GM04504 (cell line): ENCODE measurements at places on chromosomes 16 and 17.

DNA sequence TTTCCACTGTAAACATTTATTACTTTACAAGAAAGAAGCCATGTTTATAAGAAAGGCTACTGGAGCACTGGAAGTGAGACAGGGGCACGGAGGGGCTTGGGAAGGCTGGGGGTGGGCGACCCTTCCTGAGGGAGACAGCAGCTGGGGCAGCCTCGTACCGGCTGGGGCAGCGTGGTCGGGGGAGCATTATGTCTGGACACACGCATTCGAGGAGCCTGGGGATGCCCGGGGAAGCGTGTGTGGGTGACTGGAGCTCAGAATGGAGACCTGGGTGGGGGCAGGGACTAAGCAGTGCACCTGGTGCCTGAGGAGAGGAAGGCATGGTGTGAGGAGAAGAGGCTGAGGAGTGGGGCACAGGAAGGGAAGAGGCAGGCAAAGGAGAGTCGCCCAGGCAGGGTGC lies 64.5 kb downstream of the SRCIN1 start:
- no peak for DNase-seq

GRCh38 chr16:75323198-75323597 lies 71.8 kb upstream of the BCAR1 start:
- DNase-seq: no peak

DNA sequence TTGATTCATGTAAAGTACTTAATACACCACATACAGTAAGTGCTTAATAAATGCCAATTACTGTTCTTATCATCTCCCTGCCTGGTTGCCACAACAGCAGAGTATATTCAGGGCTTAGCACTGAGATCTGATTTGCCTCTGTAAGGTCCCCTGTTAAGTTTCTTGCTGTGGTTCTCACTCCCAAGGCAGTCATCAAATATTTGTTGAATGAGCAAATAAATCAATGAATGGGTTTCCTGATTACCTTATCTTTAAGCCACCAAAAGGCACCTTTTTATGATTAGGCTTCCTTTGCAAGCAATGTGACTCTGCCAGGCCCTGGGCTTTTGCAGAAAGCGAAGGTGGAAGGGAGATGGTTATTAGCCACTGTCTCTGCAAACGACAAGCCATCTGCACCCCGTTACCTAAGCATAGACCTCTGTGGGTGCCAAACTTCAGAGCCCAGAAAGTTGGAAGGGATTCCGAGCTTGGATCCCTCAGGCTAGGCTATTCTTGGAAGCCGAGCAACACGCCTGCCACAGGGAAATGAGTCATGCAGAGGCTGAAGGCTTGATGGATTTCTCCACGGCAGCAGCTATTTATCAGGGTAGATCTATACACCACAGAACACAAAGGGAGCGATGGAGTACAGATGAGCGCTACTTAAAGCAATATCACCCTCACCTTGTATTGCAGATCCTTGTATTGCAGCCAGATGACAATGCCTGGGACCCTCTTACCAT lies 102.0 kb downstream of the GRIN2A start:
- peak; percentile 71 for DNase-seq

DNA sequence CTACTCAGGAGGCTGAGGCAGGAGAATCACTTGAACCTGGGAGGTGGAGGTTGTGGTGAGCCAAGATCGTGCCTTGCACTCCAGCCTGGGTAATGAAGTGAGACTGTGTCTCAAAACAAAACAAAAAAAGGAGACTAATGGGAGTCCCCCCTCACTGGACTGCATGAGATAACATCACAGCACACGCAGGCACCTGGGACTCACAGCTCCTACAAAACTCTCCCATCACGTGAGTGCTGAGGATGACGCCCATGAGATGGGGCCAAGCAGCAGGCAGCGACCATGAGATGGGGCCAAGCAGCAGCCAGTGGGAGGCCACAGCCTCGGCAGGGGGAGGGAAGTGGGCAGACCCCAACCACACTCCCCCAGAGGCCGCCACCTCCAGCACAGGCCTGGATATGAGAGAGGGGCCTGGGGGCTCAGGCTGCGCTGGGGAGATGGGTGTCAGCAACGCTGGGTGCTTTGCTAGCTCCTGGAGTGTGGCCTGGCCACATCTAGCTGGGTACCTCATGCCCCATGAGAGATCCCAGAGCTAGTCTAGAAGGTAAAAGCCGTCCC lies 15.4 kb downstream of the DNAAF8 start:
- DNase-seq: no peak

DNA sequence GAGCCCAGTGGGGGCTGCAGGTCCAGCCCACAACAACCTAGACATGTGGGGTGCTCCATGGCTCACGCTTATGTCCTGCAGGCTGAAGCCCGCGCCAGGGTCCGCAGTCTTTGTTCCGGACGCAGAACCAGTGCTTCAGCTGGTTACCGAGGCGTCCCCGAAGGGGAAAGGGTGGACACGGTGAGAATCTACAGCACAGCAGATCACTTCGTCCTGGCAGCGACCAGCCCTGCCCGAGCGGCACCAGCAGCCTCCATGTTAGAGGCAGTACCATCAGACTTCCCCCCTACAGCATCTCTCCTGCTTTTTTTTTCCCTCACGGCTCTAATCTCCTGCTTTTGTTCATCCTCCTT lies 1736.4 kb downstream of the TP53TG3F start:
- DNase-seq: no peak

GRCh38 chr16:3095869-3096268 lies 3.2 kb downstream of the ZSCAN10 start:
- no peak for DNase-seq
